Stimulated activated CD4-positive, alpha-beta T cell treated with anti-CD3 and anti-CD28 coated beads, Interleukin-2, amount 100 ng/mL, for 4 hours (primary cell): ENCODE measurements at places on chromosomes 16 and 17.

DNA sequence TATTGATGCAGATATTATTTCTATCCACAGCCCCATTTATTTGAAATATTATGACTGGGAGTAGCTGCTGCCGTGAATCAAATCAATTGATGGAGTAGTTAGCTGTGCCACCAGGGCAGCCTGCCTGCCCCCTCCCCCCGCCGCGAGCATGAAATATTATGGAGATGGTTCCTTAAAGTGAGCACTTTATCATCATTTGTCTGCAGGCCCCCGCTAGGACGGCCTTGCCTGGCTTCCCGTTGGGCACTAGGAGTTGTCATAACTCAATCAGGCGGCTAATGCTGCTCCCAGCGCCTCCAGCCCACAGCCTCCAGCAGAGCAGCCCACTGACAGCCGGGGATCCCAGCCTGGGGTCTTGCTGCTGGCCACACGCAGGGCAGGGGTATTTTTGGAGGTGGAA is 173.9 kb downstream of the SALL1 start:
- no peak for DNase-seq

DNA sequence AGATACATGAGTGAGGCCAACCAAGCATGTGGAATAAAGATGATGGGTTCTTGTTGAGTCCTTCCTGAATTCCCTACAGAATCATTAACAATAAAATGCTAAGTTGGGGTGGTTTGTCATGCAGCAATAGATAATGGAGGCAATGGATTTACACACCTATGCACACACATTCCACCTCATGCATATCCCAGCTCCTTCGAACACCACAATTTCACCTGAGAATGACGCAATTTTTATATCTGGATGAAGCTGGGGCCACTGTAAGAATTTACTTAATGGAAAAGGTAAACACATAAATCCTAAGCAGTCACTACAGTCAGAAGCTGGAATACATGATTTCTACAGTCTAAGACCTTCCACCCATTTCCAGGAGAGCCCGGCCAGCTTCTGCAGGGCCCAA is 49.8 kb upstream of the ICAM2 start:
- DNase-seq, result no peak

DNA sequence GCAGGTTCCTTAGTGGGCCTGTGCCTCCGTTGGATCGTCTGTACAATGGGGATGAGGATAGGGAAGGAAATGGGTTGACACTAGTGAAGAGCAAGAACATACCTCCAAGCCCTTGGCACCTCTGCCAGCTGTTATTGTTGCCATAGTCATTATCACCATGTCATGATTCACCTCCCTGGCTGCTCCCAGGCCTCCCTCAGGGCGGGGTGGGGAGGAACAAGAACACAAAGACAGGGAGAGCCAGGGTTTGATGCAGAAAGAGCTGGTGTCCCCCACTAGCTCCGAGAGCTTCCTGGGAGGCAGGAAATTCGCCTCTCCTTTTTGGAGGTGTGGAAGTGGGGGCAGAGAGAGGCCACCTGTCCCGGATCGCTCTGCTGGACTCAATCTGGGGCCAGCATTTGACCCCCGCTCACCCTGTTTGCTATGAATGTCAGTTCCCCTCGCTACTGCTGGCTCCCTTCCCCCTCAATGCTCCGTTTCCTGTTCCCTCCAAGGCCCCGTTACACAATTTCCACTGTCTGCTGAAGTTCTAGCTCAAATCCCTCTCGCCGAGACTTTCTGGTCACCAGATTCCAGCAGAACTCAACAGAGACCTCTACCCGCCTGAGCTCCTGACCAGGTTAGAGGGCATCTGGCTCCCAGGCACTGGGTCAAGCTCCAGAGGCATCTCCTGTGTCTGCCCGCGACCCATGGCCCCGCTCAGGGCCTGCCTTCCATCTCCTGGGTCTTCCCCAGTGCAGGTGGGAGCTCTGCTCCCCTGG is 9.1 kb downstream of the TIMP2 start:
- DNase-seq, result no peak

- DNase-seq, result no peak
These were observed 23.4 kb downstream of the IGF2BP1 start for GRCh38 chr17:49020609-49021008.

GRCh38 chr16:66605177-66605978 is 874 bp downstream of the CMTM3 start:
- peak; percentile 26 for DNase-seq

- DNase-seq, result no peak
These were observed 34.0 kb downstream of the RAB11FIP4 start for GRCh38 chr17:31425282-31426040.
